ENCODE measurements at places on chromosomes 5 and 9. TPM values are rescaled to one million over a fixed set of nuclear protein-coding genes. Genes with fewer than 3 reads are reported as not detected.

DNA sequence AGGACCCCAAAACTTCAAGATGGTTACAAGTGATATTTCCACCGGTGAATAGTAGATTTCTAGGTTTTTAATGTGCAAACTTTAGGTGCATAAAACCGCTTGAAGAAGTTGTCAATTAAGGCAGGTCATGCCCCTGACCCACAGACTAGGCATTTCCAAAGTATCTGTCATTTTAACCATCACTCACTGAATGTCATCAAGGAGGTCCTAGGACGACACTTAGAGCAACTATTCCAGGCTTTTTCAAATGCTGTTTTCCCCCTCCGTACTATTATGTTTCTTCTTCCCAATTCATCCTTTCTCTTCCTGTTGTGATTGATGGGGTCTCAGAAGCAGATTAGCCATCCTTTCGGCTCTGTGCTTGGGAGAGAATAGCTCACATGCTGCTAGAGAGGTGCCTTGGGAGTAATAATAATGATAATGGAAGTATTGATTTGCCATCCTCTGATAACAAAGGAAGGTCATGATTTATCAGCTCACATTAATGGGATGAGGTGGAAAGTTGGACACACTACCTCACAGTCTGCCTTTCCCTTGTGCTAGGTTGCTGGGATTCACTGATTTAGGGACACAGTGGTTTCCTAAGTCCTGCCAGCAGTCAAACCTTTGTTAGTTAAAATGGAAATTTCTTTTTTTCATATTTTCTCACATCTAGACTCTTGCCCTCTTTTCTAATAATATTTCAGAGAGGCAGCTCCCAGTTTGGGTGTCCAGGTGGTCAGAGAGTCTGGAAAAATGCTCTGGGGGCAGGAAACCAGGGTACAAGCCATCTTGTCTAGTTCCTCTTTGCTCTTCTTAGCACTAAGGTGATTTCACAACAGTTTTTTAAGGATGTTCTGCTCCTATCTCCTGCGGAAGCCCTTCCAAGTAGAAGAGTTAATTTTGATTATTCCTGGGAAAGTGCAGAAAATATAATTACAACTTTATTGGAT is 67.0 kb downstream of the PTTG1 start:
- DNase-seq, result no peak

DNA sequence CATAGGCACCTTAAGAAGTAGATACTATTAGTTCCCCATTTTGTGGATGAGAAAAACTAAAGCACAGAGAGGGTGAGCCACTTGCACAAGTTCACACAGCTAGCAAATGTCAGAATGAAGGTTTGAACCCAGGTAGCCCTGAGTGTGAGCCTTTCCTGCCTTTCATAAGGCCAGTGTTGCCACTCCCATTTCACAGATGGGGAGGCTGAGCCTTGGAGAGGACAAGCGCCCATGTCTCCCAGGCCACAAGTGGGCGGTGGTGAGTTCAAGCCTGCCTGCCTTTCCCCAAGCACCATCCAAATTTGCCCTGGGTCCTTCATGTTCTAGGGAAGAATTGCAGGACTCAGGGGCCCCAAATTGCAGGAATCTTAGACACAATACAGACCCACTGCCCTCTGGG is 50.6 kb downstream of the LHX2 start:
- no peak for DNase-seq

DNA sequence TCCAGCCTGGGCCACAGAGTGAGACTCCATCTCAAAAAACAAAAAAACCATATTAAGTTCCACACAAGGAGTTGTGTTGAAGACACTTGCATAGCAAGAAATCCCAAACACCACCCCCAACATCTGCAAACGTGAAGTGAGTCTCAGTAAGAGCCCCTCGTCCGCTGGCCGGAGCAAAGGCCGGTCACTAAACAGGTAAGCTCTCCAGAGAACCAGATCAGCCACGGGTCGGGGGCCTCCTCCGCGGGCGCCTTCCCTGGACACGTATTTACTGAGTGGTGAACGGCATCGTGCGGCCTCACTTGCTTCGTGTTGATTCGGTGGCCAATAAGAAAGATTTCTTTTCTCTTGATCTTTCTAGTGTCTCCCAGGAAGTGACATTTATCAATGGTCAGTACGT is 93.6 kb downstream of the MRPL36 start:
- no peak for DNase-seq

GRCh38 chr9:124001866-124002525 is 9.6 kb upstream of the LHX2 start:
- DNase-seq, result no peak

Gene PGM5
- 35.4 TPM for polyA plus RNA-seq

Gene CHSY3
- 3.0 TPM for polyA plus RNA-seq
